Cortex of kidney (tissue), 1 donor: ENCODE measurements at places on chromosomes 7 and 10.

DNA sequence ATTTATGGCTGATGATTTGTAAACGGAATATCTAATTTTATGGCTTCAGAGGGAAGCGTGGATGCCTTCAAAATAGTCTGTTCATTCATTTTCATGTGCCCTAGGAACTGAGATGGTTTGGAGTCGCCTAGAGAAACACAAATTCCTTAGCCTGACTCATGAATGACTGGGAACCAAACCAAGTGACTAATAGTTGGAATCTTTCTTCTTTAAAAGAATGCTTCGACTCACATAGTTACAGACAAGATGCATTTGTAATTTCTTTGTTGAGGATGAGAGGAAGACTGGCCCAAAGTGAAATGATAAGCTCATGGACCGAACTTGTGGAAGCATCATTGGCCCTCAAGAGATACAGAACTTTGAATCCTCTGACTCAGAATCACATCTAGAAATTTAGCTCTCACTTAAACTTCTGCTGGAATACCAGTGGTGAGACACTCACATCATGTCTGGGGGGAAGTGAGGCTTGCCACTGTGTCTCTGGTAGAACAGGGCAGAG, 1107.2 kb downstream of the NRG3 start:
- no peak for DNase-seq

- no peak for DNase-seq
These were observed 249.4 kb downstream of the TCF7L2 start for GRCh38 chr10:113199459-113199858.

GRCh38 chr7:43735802-43736603, 6.7 kb upstream of the COA1 start:
- no peak for DNase-seq

GRCh38 chr7:38463277-38464225, 167.6 kb downstream of the AMPH start:
- no peak for DNase-seq

GRCh38 chr7:50962962-50963374, 180.3 kb upstream of the GRB10 start:
- DNase-seq, result no peak

DNA sequence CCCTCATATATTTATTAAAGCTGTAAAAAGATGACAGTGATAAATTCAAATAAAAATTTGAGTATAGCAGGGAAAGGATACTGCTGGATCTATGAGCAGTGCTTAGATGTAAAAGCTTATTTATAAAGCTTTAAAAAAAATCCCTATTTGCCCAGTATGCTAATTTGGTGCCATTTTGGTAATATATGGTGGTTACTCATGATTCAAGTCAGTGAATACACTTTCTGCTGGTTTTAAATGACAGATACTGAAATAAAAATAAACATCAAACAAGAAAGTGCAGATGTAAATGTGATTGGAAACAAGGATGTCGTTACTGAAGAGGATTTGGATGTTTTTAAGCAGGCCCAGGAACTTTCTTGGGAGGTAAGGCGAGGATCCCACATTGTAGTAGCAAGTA, 134.4 kb upstream of the SAMD8 start:
- no peak for DNase-seq

DNA sequence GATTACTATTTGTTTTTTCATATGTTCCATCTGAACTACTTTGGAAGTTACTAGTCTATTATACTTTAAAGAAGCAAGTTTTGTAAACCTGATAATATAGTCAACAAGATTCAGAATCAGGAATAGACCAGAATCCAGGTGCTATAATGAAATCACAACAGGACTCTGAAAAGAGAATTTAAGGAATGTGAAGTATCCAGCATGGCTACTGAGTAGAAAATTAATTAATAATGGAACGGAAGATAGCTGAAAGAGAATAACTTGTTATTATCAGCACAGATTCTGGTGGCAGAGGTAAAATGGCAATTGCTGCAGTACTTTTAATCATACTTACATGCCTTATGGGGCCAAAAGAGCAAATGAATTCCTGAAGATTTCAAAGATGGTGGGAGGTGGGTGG, 43.1 kb upstream of the CHCHD3 start:
- DNase-seq, result no peak
